Head of caudate nucleus (tissue), 42 donors: ENCODE measurements at places on chromosomes 7 and 10.

GRCh38 chr7:1920266-1920681 is 250.2 kb downstream of the ELFN1 start:
- no peak for DNase-seq

GRCh38 chr7:82128546-82128945 is 315.0 kb downstream of the CACNA2D1 start:
- no peak for DNase-seq

DNA sequence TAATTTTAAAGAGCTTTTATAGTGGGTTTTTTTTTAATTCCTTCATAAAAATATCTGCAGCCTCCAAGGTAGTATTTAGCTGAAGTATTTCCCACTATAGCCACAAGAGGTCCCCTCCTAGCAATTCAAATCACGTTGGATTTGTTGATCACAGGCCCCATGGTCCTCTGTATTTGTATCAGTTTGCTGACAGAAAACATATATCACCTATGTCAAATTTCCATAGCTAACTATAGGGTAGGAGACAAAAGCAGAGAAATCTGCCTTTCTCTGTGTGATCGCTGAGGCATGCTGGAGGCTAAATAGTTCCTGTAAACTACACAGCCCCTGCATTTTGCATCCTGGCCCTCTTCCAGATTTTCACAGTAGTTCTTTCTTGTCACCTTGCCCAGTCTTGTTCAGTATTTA is 1.7 kb upstream of the CTNNA3 start:
- DNase-seq: peak; percentile 13

DNA sequence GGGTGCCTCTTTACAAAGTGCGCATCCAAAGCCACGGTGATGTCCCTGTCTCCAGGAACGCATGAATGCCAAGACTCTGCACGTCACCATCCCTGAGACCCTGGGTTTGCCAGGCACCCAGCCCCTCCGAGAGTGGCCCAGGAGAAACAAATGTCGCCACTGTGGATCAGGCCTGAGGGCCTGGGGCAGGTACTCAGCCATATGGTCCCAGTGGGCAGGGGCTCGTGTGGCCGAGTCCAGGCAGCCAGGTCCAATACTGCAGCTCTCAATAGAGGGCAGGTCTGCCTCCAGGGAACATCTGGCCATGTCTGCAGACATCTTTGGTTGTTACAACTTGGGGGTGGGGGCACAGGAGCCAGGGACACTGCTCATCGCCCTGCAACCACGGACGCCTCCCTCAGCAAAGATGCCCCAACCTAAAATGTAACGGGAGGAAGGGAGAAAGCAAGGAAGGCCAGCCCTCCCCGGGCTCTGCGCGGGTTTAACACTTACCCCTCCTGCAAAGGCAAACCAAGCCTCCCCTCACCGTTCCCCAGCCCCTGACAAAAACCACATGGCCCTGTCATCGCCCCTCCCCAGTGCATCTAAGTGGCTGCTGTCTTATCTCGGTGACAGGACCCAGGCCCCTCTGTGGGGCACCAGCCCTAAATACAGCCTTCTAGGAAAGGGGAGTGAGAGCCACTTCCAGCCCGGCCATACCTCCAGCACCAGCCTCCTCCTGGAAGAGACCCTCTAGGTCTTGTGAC is 10.3 kb upstream of the PAPOLB start:
- no peak for DNase-seq

DNA sequence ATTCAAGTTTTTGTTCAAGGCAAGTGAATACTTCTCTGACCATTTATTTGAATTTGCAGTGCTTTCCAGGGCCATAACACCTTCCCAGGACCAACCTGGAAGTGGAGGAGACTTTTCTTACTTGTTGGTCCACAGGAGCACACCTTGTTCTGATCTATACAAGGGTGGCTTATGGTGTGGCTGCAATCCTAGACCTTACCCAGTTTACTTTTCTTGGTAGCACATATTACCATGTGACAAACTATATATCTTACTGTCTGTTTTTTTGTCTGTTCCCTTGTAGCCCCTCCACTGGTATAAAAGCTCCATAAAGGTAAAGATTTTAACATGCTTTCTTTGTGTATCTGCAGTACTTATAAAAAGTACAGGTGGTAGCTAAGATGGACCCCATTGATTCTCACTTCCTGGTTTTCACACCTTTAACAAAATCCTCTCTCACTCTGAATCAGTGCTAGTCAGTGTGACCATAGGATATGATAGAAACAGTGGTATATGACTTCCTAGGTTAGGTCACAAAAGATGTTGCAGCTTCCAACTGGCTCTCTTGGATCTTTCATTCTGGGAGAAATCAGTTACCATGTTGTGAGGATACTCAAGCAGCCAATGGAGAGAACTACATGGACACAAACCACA is 5.6 kb upstream of the ASB4 start:
- DNase-seq: no peak

DNA sequence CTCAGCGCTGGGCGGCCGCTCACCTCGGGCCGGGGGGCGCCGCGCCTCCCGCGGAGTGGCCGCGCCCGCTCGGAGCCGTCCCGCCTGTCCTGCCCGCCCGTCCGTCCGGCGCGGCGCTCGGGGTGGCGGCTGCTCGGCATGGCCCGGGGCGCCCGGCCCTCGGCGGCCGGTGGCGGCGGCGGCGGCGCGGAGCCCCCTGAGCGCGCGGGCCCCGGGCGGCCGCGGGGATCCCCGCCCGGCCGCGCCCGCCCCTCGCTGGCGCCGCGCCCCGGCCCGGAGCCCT is 338 bp downstream of the SDK1 start:
- no peak for DNase-seq
